ENCODE measurements at places on chromosomes 3 and 15.

- DNase-seq, result no peak
These were observed 530.0 kb downstream of the TAFA4 start for GRCh38 chr3:68402235-68402918.

DNA sequence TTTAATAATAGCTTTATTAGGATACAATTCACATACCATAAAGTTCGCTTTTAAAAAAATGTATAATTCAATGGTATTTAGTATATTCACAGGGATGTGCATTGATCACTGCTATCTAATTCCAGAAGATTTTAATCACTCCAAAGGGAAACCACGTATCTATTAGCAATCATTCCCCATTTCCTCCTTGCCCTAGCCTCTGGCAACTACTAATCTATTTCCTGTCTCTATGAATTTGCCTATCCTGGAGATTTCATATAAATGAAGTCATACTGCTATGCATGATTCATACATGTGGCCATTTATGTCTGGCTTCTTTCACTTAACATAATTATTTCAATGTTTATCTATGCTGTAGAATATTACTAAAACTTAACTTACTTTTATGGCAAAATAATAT lies 32.0 kb upstream of the CASR start:
- no peak for DNase-seq

GRCh38 chr3:12729051-12729651 lies 29.9 kb downstream of the TMEM40 start:
- no peak for DNase-seq

DNA sequence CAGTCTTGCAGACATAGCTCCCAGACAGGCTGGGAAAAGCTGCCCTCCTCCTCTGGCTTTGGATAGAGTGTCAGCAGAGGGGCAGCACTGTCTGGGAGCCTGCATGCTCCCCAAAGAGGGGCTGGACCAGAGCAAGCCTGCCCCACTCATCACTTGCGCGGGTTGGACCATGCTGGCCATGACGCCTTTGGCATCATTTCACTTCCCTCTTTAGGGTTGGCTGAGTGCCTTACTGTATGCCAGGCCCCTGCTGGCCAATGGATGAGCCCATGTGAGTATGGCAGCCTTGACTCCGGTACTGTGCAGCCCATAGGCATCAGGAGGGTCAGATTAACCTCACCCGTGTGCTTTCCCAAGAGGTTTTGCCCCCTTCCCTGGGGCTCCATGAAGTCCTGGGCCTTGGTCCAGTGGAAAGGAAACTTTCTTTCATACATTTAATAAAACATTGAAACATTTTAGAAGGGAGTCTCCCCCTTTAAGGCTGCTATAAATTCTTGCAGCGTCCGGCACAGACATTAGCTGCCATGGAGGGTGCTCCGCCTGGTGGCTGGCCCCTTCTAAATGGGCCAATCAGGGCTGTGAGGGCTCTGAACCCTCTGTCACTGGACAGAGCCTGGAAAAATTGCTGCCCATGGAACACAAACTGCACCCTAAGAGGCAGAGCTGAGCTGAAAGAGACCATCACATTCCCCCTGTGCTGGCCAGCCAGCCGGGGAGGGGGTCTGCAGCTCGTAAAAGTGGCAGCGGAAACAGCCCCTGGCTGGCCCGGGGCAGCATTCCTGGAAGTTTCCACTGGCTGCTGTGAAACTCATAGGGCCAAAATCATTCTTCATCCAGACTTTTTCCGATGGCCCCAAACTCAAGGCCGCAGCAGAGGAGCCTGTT lies 20.8 kb upstream of the DUSP7 start:
- no peak for DNase-seq

GRCh38 chr3:49727154-49727923 lies 3.6 kb upstream of the GMPPB start:
- no peak for DNase-seq

DNA sequence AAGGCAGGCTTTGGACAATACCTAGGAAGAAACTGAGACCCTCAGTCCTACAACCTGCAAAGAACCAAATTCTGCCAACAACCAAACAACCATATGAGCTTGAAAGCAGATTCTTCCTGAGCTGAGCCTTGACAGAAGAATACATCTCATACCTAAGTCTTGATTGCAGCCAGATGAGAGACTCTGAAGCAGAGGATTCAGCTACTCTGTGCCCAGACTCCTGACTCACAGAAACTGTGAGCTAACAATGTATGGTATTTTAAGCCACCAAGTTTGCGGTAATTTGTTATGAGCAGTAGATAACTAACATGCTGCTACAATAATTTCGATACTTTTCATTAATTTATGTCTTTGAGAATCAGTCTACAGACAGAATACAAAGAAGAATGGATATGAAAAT lies 325.1 kb upstream of the CBLB start:
- no peak for DNase-seq

- DNase-seq, result no peak
These were observed 13.5 kb upstream of the DUSP7 start for GRCh38 chr3:52069855-52070254.

All from NCI-H510A treated with DMSO at 0.1 percent for 48 hours (cell line).